Aorta (tissue), 5 donors: ENCODE measurements at places on chromosomes 6 and 20. TPM values are rescaled to one million over a fixed set of nuclear protein-coding genes. Genes with fewer than 3 reads are reported as not detected.

AFG1L gene
- 5.1 TPM for total RNA-seq

ADGRF1 gene
- total RNA-seq, result not detected

ADGB gene
- not detected for total RNA-seq

ESF1 gene
- 14.3 TPM for total RNA-seq

ELMO2 gene
- total RNA-seq, result 47.5 TPM

LY6G6D gene
- total RNA-seq, result not detected

OR2B6 gene
- total RNA-seq, result not detected

LY6G6C gene
- not detected for total RNA-seq

TFAP2D gene
- total RNA-seq, result not detected

PGC gene
- total RNA-seq, result 0.33 TPM

CPNE5 gene
- total RNA-seq, result 7.9 TPM

PBX2 gene
- 66.0 TPM for total RNA-seq

LBP gene
- total RNA-seq, result 2.7 TPM

B3GAT2 gene
- total RNA-seq, result not detected
